ENCODE measurements at places on chromosomes 5 and 9.

GRCh38 chr9:22700171-22700570, 253.5 kb downstream of the DMRTA1 start:
- no peak for DNase-seq

GRCh38 chr5:144189800-144190429, 19.2 kb downstream of the KCTD16 start:
- DNase-seq: peak; percentile 76

DNA sequence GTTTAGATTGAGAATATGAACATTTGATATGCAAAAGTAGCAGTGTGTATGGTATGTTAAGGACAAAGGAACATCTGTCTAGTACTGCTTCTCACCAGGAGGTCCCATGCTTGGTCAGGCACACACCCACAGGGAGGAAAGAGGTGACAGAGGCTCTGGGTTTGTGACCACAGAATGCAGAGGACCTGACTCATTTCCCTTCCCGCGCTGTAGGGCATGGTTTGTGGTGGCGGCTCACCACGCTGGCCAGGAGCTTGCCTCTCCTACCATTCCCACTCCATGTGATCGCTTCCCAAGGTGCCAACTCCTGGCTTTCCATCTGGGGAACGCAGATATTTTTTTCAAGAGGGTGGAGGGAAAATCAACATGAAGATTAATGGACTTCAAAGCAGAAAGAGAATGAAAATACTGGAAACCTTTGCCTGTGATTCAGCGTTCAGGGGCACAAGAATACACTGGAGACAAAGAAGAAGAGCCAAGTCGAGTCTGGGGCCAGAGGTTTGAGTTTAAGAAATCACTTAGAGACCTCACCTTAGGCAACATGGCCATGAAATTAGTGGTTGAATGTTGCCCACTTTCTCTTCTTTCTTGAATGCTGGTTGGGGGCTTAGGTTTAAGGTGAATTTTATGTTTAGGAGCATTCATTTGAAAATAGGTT, 477.8 kb downstream of the CCDC171 start:
- DNase-seq: peak; percentile 95

DNA sequence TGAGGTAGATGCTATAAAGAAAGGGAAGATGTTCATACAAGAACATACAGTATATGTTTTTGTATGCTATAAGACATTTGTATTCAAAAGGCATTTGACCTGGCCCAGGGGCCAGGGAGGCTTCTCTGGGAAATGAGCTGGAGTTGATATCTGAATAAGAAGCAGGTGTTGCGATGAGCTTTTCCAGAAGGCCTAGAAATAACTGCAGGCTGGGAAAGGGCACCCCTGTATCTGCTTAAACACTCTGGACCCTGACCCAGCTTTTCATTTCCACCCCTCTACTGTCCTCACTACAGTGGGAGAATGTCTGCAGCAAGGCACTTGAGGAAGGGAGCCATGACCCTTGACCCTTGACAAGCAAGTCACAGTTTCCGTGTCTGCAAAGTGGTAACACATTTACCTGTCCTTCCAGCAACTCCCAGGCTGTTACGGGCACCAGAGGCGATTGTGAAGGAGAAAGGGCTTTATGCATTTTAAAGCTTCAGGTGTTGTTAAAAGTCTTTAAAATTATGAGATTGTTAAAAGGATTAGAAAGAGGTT, 88.2 kb upstream of the PANK3 start:
- DNase-seq: no peak

- no peak for DNase-seq
Observed at GRCh38 chr5:111922344-111922743, 165.3 kb upstream of the NREP start.

DNA sequence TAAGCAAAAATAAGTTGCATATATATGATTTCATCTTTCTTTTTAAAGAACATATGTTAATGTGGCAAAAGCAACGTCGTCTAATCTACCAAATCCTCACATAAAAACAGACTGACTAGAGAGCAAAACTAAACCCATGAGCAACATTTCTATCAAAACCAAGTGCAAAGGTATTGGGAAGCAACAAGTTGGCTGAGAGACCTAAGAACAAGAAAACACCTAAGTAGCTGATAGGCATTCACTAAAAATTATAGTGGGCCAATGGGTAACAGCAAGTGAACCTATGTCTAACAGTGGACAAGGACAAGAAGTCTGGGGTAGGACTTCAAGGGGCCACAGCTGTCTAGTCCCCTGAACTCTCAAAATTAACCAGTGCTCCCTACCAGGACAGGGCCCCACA, 130.1 kb downstream of the SIL1 start:
- no peak for DNase-seq

DNA sequence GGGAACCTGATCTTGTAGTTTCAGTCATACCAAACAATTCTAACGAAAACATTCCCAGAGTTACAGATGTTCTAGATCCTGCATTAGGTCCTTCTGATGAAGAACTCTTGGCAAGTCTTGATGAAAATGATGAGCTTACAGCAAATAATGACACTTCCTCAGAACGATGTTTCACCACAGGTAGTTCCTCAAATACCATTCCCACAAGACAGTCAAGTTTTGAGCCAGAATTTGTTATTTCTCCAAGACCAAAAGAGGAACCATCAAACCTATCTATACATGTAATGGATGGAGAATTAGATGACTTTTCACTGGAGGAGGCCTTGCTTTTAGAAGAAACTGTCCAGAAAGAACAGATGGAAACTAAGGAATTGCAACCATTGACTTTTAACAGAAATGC, 21.0 kb downstream of the RMI1 start:
- no peak for DNase-seq

- DNase-seq: no peak
Observed at GRCh38 chr5:79488058-79488457, 25.9 kb downstream of the HOMER1 start.

GRCh38 chr9:125633116-125633745, 73.8 kb downstream of the MAPKAP1 start:
- DNase-seq: no peak
